ENCODE measurements at places on chromosomes 4 and X.

DNA sequence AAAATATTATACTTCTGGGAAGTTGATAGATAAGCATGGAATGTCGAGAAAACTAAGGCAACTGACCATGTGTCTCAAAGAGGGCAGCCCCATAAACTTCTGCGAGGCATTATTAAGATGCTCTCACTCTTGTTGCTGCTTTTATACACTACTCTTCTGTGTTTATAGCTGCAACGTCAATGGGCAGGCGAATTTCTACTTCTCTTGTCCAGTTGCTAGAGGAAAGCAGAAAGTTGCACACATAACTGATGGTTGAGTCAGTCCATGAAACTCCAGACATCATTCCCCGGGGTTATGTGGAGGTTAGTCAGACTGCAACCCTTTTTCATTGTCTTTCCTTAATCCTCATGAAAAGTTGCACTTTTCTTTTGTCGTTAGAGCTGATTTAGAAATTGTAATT lies 39.8 kb downstream of the VCX3B start:
- DNase-seq: peak; percentile 50

DNA sequence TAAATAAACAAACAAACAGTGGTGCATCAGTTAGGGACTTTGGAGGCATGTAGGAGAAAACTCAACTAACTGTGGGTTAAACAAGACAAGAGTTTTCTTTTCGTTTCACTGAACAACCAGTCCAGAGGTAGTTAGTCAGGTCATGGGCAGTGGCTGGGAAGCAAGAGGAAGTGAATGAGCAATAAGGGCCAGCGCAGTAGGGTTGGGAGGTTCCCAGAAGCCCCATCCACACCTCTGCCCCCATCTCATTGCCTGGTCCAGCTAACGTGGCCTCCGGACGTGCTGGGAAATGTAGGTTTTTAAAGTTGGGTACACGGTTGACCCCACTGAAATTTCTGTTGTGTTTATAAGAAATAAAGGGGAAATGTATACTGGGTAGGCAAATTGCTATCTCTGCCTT lies 8.7 kb downstream of the GLOD5 start:
- no peak for DNase-seq

GRCh38 chr4:144695721-144696120 lies 49.8 kb downstream of the HHIP start:
- no peak for DNase-seq

GRCh38 chrX:154402622-154403127 lies 4.5 kb downstream of the RPL10 start:
- no peak for DNase-seq

DNA sequence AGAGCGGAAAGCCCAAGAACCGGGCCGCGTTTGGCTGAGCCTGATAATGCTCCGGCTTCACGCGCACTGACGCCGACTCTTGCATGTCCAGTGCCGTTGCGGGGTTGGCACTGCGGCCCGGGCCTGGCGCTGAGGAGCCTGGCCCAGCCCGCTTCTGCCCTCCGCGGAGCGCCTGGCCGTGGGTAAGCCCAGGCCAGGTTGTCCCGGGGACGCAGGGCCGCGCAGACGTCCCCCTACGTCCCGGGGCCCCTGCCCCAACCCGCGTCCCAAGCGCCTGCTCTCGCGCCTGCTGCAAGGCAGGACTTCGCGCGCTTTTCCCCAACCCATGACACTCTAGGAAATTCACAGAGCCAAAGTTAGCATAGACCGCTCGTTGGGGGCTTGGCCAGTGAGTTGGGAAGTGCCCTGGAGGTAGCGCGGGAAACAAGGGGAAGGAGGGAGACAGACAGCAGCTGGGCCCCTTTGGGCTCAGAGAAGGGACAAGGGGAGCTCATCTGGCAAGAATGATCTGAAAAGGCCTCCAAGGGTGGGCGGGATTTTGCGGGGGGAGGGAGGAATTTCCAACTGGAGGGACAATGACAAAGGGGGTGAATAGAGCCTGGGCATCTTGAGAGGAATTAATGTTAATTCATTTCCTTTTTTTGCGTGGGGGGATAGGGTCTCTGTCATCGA lies 665 bp upstream of the LRPAP1 start:
- no peak for DNase-seq

- peak; percentile 4 for DNase-seq
These were observed 202.0 kb upstream of the GRID2 start for GRCh38 chr4:92101737-92102172.

GRCh38 chr4:173529477-173530325 lies at the start of gene HAND2:
Gene HAND2, minus strand, starts transcription at chr4:173530229. Its CDS starts 940 bp downstream, at chr4:173529289.
- no peak for DNase-seq

GRCh38 chr4:152206185-152206584 lies 329.7 kb downstream of the FBXW7 start:
- no peak for DNase-seq

- peak; percentile 14 for DNase-seq
These were observed 376.4 kb upstream of the NOCT start for GRCh38 chr4:138639018-138639741.

DNA sequence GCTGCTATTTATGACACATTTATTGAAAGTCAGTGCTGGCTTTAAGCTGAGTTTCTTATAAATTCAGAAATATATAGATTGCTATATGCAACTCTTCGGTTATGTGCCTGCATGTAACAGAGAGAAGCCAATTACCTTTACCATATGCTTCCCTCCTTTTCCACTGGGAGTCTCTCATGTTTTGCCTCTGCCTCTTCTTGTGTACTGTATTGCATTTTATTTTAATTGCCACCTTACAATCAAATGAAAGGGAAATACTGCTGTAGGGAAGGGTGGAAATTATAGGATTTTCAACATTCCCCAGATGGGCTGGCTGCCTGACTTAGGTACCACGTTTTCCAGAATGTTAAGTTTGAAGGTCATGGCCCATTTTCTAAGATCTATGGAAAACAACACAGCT lies 655.4 kb upstream of the SLIT2 start:
- no peak for DNase-seq

DNA sequence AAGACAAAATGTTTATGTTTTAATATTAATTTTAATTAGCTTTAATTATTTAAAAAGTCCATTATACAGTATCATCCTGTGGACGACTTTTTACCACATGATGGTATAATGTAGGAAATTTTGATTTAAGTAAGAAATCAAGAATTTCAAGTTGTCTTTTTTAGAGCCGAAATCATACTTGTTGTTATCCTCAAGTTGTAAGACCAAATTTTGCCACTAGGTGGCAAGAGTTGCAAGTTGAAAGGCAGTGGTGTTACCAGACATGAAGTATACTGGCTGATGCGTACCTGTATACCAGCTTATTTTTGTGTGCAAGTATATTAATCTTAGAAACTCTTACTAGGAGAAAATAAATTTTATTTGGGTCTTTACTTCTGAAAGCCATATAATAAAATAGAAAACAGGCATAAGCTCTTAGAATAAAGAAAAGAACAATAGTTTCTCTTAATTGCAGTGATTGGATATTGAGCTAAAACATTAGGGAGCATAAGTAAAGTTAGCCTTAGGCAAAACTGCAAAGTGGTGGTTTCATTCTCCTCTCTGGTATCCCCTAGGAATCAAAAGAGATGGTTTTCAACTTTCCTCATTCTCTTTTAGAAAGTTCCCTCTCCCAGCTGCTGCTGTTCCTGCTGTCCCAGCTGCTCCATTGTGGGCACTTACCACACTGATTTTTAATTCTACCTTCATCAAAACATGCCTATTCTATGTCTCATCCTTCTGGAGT lies 118.0 kb upstream of the WDFY3 start:
- peak; percentile 27 for DNase-seq

- DNase-seq: no peak
These were observed 25.3 kb upstream of the MTNR1A start for GRCh38 chr4:186580669-186581068.

- DNase-seq: no peak
These were observed 287.4 kb downstream of the SMARCA1 start for GRCh38 chrX:129235903-129236302.

DNA sequence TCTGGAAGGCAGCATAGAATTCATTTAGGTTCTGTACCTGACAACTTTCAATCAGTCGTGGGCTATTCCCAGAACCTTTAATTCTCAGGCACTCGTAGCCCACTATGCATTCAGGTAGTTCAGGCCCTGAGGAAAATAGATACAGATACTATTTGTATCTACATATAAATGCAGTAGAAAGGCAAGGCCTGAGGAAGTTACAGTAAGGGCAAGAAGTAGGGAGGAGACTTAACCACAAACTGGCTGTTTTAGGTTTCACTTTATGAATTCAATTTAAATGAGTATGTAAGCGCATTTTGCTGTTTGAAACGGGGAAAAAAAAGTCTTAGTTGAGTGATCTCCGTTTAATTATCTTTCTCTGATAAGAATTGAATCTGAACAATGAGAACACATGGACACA lies 529.4 kb upstream of the ATOH1 start:
- DNase-seq: no peak

DNA sequence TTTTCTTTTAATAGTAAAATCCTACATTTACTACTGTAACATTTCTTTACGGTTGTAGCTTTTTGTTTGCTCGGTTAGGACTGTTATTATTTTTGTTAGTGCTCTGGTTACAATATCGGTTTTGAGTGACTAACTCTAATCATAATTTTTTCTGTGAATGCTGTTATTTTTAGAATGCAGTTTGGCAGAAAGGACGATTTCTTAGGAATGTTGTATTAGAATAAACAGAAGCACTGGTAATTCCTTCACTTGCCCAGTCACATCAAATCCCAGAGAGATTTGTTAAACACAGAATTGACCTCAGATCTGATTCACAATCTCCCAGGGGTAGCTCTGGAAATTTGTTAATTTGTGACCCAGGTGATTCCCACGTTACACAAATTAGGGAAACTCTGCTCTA lies 21.7 kb downstream of the DDIT4L start:
- no peak for DNase-seq

DNA sequence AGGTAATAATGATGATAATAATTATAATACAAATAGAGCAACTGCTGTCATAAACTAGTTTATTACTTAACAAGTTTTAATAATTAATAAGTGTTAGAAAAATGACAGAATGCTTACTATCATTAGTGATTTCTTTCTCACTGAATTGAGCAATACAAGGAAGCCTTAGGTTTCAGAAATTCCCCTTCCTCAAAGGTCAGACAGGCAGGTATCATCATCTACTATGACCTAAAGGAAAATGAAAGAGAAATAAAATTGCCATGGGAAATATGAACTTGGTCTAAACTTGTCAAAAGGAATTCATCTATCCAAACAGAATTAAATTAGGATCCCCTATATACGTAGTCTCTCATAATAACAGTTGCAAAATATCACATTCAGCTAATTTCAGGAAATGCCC lies 56.3 kb upstream of the SLC7A11 start:
- no peak for DNase-seq

- peak; percentile 72 for DNase-seq
These were observed 193.0 kb upstream of the C1QTNF7 start for GRCh38 chr4:15234856-15235126.

GRCh38 chr4:85761803-85762528 lies 287.0 kb downstream of the ARHGAP24 start:
- no peak for DNase-seq

DNA sequence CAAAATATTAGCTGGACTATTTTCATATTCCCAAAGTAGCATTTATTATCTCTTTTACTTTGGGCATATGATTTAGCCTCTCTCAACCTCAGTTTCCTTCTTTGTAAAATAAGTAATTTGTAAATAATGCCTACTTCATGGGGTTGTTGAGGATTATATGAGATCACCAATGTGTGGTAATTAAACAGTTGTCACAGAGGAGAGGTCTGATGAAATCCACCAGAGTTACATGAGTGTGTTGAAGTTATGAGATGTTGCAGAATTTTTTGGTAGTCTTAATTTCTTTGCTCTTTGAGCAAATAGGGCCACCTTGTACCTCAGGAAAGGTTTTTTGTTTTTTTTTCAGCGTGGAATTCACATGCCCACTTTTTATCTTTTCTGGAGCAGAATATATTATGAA lies 1.4 kb downstream of the COX7B start:
- no peak for DNase-seq

DNA sequence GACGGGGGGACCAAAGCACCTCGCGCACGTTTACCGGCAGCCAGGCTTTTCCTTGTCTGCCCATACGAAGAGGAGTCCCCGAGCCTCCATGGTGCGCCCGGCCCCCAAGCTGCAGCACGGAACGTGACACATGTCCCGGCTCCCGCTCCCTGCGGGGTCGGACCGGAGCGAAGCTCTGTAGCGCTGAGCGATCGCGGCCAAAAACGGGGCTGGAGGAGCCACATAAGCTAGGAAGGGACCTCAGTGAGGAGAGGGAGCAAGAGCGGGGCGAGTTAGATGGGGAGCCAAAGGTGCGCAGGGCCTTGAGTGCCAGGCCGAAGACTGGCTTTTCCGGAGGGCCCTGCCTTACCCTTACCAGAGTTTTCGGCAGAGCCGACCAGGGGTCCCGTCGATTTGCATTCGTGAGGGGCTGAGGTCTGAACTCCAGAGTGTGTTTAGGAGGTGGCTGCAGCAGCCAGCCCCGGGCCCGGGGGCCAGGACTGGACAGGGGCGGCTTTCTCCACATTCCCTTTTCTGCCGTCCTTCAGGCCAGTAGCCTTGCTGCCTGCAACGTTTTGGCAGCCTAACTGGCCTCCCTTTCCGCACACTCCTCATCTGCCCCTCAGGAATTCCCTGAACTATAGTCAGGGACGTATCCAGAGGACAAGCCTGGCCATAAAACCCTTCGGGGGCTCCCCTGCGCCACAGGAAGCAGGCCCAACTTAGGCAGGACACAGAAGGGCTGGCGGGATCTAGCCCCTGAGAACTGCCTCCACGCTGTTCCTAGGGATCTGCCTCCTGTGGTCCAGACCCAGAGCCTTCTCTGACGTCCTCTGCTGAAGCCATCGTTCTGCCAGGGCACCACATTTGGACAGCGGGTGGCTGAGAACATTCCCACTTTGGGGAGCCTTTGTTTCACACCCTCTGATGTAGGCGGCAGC lies 689 bp downstream of the SSR4 start:
- no peak for DNase-seq

- DNase-seq: peak; percentile 18
These were observed 9.7 kb upstream of the TMEM165 start for GRCh38 chr4:55386073-55386472.

DNA sequence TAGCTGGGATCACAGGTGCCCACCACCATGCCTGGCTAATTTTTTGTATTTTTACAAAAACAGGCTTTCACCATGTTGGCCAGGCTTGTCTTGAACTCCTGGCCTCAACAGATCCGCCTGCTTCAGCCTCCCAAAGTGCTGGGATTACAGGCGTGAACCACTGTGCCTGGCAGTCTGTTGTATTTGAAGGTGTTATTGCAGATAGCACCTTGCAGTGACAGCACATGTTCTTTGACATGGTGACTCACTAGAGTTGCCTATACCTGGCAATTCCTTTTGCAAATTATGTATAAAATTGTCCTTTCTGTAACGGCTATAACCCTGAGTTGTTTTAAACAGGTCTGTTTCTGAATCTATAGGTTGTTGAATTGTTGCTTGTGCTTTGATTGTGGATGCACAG lies 7.9 kb downstream of the OGT start:
- DNase-seq: no peak

- no peak for DNase-seq
These were observed 14.7 kb downstream of the NFXL1 start for GRCh38 chr4:47899639-47900038.

Measured in RWPE1 (cell line).